Muscle of back (tissue), 13 donors: ENCODE measurements at places on chromosomes 12 and 14. TPM values are rescaled to one million over a fixed set of nuclear protein-coding genes. Genes with fewer than 3 reads are reported as not detected.

The OR6C2 gene
- polyA plus RNA-seq = not detected

The NRL gene
- polyA plus RNA-seq = 1.3 TPM

The MSI1 gene
- polyA plus RNA-seq = 3.9 TPM

The NELL2 gene
- 0.55 TPM for polyA plus RNA-seq

The ENDOU gene
- 0.37 TPM for polyA plus RNA-seq

The DAO gene
- 0.49 TPM for polyA plus RNA-seq

The CDCA3 gene
- polyA plus RNA-seq = 20.9 TPM

The AJUBA gene
- polyA plus RNA-seq = 36.3 TPM

The STYK1 gene
- 0.07 TPM for polyA plus RNA-seq
